ENCODE measurements at places on chromosomes 1 and 21. TPM values are rescaled to one million over a fixed set of nuclear protein-coding genes. Genes with fewer than 3 reads are reported as not detected.
A peak's percentile ranks its signal among the peaks of the same experiment; 100 is the strongest.

The TFF2 gene
- total RNA-seq, result 1,039 TPM

The ISG20L2 gene
- 65.5 TPM for total RNA-seq

The MFSD2A gene
- total RNA-seq, result 16.1 TPM

The PTAFR gene
- not detected for total RNA-seq

The LEMD1 gene
- total RNA-seq, result not detected

The GPR157 gene
- 7.0 TPM for total RNA-seq

- H3K4me3 ChIP-seq, result no peak overlapping the region
- H3K27ac ChIP-seq, result no peak overlapping the region
- peaks cover 21% of the 10 kb centered on the region for H3K4me1 ChIP-seq
- peaks cover 4% of the 10 kb centered on the region for H3K36me3 ChIP-seq
- no peaks in the 10 kb centered on the region for H3K27me3 ChIP-seq
These were observed 52.3 kb downstream of the BACE2 start for GRCh38 chr21:41220208-41220733.

DNA sequence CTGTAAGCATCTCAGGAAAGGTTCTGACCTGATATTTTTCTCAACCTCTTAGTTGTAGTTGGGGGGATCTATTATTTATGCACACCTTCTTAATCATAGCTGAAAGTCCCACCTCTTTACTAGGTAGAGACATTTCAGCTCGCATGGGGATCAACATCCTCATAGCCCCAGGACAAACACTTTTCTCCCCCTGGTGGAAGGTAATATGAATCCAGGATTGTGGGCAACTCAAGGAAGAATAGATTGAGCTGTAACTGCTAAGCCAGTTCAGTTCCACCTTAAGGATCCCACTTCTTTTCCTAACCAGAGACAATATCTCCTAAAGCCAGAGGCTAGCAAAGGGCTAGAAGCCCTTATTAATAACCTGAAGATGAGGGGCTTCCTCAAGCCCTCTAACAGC lies 25.4 kb upstream of the SMYD3 start:
- H3K27ac ChIP-seq, result no peak overlapping the region
- H3K27me3 ChIP-seq, result no peaks in the 10 kb centered on the region
- no peaks in the 10 kb centered on the region for H3K36me3 ChIP-seq
- no peaks in the 10 kb centered on the region for H3K4me1 ChIP-seq
- DNase-seq, result no peak

DNA sequence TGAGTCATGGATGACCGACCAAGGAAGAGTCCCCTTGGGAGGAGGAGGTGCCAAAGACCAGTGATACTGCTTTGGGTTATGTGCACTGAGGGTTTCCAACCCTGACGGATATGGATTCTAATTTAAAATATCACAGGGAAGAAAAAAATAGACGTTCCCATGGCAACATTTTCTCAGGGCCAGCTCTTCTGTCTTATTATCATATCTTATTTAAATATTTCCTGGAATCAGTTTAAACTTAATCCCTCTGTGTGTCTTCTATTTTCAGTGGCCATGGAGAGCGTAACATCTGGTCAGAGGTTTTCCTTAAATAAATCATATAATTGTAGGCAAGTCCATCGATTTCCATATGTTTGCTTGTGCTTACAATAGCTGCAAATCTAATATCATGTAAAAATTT lies 205.4 kb upstream of the FMN2 start:
- no peak for DNase-seq
- H3K27me3 ChIP-seq, result no peaks in the 10 kb centered on the region
- no peak overlapping the region for H3K4me3 ChIP-seq

DNA sequence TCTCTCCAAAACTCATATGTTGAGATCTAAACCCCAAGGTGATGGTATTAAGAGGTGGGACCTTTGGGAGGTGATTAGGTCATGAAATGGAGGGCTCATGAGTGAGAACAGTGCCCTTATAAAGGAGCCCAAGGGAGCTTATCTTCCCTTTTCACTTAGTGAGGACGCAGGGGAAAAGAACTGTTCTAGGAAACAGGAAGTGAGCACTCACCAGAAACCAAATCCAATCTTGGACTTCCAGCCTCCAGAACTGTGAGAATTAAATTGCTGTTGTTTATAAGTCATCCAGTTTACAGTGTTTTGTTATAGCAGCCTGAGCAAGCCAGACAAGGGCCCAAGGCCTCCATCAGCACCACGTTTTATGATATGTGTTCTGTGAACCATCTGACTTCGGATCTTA lies 60.3 kb upstream of the LRRC8D start:
- no peaks in the 10 kb centered on the region for H3K27me3 ChIP-seq
- peaks cover 13% of the 10 kb centered on the region for H3K4me1 ChIP-seq
- H3K4me3 ChIP-seq, result no peak overlapping the region
- DNase-seq, result no peak

DNA sequence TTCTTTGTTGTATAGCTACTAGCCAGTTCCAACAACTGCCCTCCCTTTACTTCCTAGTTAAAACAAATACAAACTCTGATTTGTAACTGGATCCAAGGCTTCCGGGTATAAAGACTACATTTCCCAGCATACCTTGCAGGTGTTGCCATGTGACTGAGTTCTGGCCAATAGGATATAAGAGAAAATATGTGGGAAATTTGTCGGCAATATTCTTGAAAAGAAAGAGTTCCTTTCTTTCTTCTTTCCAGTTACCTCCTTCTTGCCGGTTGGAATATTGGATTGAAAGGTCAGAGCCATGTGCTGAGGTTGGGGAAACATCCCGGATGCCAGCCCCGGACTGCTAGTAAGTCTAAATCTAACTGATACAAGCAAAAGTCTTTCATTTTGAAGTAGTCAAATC lies 23.0 kb upstream of the ZBTB40 start:
- no peaks in the 10 kb centered on the region for H3K36me3 ChIP-seq
- peak overlapping the region; percentile 30 for H3K4me3 ChIP-seq
- H3K4me1 ChIP-seq, result no peaks in the 10 kb centered on the region
- H3K27ac ChIP-seq, result no peak overlapping the region
- no peak for DNase-seq

- H3K27ac ChIP-seq, result no peak overlapping the region
- no peaks in the 10 kb centered on the region for H3K36me3 ChIP-seq
- H3K27me3 ChIP-seq, result no peaks in the 10 kb centered on the region
- DNase-seq, result no peak
- H3K4me3 ChIP-seq, result no peak overlapping the region
- no peaks in the 10 kb centered on the region for H3K4me1 ChIP-seq
These were observed 725.4 kb upstream of the RGS18 start for GRCh38 chr1:191432817-191433216.

- no peak overlapping the region for H3K27ac ChIP-seq
- DNase-seq, result no peak
- peaks cover 38% of the 10 kb centered on the region for H3K4me1 ChIP-seq
These were observed 19.4 kb downstream of the NTPCR start for GRCh38 chr1:232969799-232970198.

- no peak for DNase-seq
- no peaks in the 10 kb centered on the region for H3K4me1 ChIP-seq
- H3K27me3 ChIP-seq, result no peaks in the 10 kb centered on the region
- H3K27ac ChIP-seq, result no peak overlapping the region
- H3K36me3 ChIP-seq, result no peaks in the 10 kb centered on the region
These were observed 8.3 kb upstream of the PLA2G2A start for GRCh38 chr1:19987719-19988118.

GRCh38 chr1:192592517-192592916 lies 16.9 kb downstream of the RGS1 start:
- no peak overlapping the region for H3K4me3 ChIP-seq
- no peaks in the 10 kb centered on the region for H3K4me1 ChIP-seq
- no peaks in the 10 kb centered on the region for H3K27me3 ChIP-seq
- H3K27ac ChIP-seq, result peak overlapping the region; percentile 47
- no peaks in the 10 kb centered on the region for H3K36me3 ChIP-seq
